ENCODE measurements at places on chromosomes 3 and 15.
A peak's percentile ranks its signal among the peaks of the same experiment; 100 is the strongest.

- peak; percentile 8 for DNase-seq
These were observed 66.6 kb downstream of the SLMAP start for GRCh38 chr3:57822686-57823085.

GRCh38 chr3:187361835-187362234 lies 6.3 kb upstream of the RTP4 start:
- DNase-seq: no peak

DNA sequence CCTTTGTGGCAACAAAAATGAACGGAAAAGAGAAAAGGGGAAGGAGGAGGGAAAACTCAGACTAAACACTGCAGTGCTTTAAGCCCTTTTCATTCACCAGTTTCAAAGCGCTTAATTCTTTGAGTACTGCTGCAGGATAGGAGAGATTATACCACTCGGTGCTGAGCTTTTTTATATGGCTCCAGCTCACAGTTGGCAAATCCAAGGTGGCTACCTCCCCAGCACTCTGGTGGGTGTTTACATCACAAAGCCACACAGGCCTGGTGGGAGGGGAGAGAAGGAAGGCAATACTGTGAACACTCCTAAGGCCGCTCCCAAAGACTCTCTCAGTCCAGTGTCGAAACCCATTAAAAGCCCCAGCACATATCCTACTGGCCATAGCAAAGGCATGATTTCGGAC lies 191.4 kb downstream of the STT3B start:
- DNase-seq: no peak

DNA sequence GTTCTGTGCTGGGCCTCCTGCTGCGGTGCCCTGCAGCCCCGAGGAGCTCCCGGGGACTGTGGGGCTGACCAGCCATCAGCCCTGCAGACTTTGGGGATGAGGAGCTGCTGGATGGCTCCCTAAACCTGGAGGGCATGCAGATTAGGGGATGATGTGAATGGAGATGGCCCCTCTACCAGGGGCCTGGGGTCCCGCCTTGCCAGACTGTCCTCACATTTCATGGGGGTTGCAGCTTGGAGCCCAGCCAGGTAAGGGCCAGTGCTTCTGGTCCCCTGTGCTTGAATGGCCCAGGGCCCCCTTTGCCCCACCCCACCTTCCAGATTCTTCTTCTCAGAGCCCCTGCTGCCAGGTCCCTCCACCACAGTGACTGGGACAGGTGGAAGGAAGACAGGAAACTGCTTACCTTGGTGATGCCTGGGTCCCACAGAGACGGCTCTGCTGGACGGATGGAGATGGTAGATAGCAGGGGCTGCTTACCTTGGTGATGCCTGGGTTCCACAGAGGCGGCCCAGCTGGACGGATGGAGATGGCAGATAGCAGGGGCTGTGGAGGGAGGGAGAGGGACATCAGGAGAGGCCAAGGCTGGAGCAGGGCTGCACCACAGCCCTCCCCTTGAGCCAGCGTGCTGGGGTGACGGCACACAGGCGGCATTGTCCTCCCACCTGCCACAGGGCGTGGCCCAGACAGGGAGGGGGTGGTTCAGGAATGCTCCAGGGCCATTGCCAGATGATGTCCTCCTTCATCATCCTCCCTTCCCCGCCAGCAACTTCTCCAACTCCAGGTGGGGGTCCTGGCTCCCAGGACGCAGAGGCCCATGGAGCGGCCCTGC lies at the start of gene SPTBN5:
TSS of gene SPTBN5 (minus strand) at position 632 of the 829 bp plus-strand sequence. CDS start at position 76, 556 bp downstream.
- DNase-seq: no peak

DNA sequence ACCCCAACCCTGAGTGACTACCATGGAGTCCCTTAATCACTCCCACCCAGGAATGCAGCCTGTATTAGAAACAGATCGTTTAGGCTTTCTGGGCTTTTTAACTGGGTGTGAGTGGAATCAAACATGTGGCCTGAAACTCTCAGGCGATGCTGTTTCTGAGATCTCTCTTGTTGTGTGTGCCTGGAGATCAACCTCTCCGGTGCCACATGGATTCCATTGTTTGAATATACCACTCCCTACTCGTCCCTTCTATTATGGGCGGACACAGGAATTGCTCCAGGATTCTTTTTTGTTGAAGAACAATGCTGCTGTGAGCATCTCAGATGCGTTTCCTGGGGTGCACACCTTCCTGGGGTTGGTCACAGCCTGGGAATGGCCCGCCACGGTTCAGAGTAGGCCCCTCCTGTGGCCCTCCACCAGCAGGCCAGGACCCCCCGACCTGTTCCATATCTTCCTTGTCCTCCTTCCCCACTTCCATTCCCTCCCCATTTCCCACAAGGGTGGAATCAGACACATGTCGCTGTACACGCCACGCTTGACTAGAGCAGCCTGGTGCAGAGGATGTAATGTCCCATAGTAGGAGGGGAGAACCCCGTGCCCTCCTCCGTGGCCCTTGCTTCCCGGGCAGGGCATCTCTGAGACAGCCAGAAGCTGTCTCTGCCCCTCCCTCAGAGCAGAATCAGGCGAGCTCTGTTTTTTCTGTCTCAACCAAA lies 36.4 kb upstream of the PRR23E start:
- DNase-seq: no peak

DNA sequence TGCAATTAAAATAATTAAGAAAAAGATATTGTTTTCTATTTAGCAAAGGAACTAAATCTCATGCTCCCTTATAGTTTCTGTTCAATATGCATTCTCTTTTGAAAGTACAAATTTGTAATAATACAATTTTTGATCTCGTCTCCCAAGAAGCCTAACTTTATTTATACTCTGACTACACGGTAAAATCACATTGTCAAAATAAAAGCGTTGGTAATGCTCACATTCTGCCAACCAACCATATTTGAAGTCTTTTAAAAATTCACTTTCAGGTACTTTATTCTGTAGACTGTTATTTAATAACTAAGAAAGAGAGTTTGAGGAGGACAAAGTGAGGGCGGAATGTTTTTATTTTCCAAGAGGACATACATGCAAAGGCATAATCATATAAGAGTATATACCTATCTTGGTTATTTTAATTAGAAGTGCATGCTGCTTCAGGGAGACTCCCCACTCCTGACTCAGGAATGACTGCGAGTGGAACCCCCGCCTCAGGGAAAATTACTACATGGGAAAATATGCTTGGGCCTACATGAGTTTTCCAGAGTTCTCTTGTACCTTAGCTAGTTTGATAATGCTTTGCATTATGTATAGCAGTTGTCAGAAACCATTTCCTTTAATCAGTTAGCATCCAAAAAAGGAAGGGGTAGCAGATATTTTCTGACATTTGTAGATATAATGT lies 19.3 kb downstream of the MBNL1 start:
- DNase-seq: no peak

DNA sequence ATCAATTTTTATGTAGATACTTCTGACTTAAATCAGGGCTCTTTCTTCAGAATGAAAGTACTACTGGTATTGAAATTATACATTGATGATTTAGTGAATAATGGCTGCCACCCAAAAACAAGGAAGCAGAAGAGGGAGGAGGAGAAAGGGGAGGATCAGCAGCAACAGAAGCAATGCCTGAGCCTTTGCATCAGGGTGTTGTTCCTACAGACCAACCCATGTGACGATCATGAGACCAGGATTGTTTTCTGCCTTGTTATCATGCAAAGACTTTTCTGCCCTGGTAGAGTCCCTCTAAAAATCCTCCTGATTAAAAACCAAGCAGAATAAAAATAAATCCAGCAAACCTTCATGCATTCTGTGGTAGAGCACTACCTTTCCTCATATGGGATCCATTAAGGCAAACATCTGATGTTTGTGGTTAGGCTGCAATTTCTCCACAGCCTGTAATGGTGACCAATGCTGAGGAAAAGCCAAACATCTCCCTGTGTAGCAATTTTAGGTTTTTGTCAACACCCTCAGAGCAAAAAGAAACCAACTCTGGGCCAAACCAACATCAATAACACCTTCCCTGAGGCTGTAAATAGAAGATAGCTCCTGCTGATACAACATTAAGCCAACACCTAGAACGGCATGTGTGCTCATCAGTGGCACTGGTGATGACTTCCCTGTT lies 191.7 kb downstream of the ATP8B4 start:
- DNase-seq: peak; percentile 86

- no peak for DNase-seq
These were observed 20.6 kb downstream of the SNAPC5 start for GRCh38 chr15:66477011-66477410.

- no peak for DNase-seq
These were observed 3.8 kb downstream of the NCBP2 start for GRCh38 chr3:196938576-196938975.

DNA sequence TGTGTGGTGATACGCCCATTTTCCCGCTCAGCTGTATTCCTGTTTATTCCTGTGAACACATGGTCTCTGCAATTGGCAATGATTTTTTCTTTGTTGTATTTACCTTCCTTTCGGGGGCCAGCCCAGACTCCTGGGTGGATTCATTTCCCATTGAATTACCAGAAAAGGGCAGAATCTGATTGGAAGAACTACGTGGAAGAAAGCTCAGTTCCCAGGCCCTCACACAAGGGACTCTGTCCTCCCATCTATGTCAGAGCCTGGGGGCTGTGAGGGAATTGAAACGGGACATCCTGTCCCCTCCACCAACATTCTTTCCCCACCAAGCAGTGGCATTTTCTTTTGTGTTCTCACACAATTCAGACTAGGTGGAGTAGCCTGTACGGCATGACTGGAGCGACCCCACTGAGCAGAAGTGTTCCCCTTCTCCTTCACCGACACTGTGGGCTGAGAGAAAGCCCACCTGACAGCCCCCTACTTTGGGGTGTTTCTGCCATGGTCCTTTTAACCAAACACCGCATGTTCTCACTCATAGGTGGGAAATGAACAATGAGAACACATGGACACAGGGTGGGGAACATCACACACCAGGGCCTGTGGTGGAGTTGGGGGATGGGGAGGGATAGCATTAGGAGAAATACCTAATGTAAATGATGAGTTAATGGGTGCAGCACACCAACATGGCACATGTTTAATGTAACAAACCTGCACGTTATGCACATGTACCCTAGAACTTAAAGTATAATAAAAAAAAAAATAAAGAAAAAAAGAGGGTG lies 32.1 kb upstream of the RFTN1 start:
- DNase-seq: no peak

- no peak for DNase-seq
These were observed 391.3 kb downstream of the MAGI1 start for GRCh38 chr3:65647369-65647768.

DNA sequence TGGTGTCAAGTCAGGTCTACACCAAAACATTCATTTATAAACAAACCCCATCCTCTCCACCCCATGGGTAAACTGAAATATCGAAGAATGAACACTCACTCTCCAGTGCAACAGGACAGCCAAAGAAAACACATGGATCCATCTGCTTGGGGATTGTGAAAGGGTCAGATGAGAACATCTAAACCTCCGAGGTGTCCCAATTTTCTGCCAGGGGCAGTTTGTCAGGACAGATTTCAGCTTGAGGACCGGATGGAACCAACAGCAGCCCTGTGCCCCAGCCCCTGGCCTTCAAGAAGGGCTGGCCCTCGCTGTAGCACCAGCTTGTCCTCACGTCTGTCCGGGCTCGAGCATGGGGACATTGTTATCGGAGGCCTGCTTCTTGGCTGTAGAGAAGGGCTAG lies 45.5 kb downstream of the PCSK6 start:
- DNase-seq: no peak

DNA sequence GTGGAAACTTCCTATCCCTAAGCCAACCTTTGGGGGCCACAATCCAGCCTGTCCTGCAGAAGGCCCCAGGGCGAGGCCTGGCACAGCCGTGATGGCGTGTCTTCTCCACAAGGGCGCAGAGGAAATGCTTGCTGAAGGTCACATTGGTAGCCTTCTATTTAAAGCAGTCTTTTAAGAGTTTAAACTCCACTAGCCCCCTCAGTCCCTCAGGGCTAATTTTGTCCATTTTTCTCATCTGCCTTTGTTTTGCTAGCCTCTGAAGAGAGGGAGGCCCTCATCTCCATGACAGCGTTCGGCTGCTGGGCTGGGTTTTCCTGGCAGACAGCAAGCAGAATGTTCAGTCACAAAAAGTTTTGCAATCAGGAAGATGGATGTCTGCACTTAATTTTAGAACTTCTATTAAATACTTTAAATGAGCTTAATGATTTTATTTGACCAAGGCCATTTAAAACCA lies 40.8 kb downstream of the RARB start:
- DNase-seq: peak; percentile 71

DNA sequence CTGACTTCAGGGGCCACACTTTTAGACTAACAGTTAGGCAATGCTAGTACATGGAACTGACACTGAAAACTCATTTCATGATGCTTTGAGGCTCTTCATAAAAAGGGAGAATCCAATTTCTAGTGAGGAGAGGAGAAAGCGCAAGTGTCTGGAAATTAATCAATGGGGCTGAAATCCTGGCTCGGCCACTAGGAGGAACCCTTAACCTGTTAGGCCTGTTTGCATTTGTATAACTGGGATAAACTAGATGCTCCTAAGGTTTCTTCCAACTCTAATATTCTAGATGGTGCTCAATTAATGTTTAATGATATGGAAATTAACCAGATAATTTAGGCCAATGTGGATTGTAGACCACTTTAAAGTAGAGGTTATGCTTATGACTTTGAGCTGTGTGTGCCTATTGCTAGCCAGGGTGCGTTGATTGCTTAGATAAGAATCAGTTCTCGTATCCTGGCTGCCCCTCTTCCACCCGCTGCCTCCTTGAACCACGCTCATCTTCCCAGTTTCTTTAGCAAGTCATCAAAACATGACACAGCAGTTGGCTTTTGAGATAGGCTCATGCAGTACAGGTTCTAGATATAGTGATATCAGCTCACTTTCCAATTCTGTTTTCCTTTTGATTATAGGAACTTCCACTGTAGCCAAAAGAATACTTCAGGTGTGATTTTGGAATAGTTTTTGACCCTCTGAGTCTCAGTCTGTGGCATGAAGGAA lies 16.8 kb upstream of the CRBN start:
- peak; percentile 11 for DNase-seq

DNA sequence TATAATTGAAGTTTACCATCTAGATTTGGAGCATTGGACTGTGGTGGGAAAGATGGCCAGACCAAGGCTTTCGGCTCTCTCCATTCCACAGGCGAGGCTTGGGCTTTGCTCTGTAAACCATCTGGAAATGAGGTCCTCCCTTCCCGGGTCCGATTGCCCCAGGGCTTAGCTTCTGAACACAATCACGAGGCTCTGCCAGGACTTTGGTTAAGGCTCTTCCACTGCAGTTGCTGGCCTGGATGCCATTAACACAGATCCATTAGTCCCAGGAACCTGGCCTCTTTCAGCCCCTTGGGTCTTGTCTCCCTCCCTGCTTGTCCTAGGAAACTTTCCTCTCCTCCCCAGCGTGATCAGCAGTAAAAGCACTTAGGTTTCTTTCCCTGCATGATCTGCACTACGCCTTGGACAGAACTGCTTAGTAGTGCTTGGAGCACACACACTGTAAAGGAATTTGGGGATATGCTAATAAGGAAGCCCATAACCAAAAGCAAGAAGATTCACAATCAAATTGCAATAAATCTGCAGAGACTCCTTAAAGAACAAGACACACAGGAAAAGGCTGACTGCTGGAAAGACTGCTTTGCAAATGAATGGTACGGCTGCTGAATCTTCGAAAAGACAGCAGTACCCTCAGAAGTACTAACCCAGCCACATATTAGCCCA lies 154.3 kb downstream of the ECT2 start:
- DNase-seq: peak; percentile 52

GRCh38 chr15:72368899-72369298 lies 6.9 kb downstream of the HEXA start:
- DNase-seq: no peak

GRCh38 chr3:171528102-171528501 lies 67.9 kb upstream of the TNIK start:
- peak; percentile 32 for DNase-seq

- no peak for DNase-seq
These were observed 76.1 kb downstream of the REC114 start for GRCh38 chr15:73518876-73519733.

All from fibroblast of upper back skin (primary cell).